Psoas muscle (tissue), 8 donors: ENCODE measurements at places on chromosomes 13 and 19.

GRCh38 chr19:38851622-38852230, 1.9 kb upstream of the HNRNPL start:
- H3K27me3 ChIP-seq = no peaks in the 10 kb centered on the region
- peaks cover 4% of the 10 kb centered on the region for H3K36me3 ChIP-seq
- peaks cover 30% of the 10 kb centered on the region for H3K4me1 ChIP-seq
- H3K27ac ChIP-seq = peak overlapping the region; percentile 98
- peak; percentile 96 for DNase-seq

DNA sequence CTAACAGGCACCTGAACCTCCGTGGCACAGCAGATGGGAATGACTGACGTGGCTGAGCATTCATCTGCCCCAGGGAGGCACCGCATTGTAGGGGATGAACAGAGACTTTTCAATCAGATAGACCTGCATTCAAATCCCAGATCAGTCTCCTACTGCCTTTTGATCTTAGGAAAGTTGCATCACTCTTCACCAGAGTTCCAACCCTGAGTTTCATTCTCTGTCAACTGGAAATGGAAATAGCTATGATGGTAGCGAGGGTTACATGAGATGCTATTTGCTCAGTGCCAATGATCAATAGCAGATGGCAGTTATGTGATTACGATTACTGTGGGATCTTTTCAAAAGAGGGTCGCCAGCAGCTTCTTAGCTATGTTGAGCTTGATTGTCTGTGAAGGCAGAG, 189.3 kb upstream of the RFC3 start:
- no peaks in the 10 kb centered on the region for H3K36me3 ChIP-seq
- no peak for DNase-seq
- no peak overlapping the region for H3K27ac ChIP-seq
- H3K27me3 ChIP-seq = no peaks in the 10 kb centered on the region

- peak overlapping the region; percentile 58 for H3K27ac ChIP-seq
- H3K27me3 ChIP-seq = no peaks in the 10 kb centered on the region
- DNase-seq = peak; percentile 65
- no peak overlapping the region for H3K4me3 ChIP-seq
- H3K4me1 ChIP-seq = peaks cover 7% of the 10 kb centered on the region
Observed at GRCh38 chr19:34232566-34233481, 21.5 kb upstream of the GARRE1 start.

- DNase-seq = no peak
- H3K4me1 ChIP-seq = peaks cover 95% of the 10 kb centered on the region
- peak overlapping the region; percentile 95 for H3K27ac ChIP-seq
- peak overlapping the region; percentile 15 for H3K4me3 ChIP-seq
- H3K36me3 ChIP-seq = no peaks in the 10 kb centered on the region
- H3K27me3 ChIP-seq = no peaks in the 10 kb centered on the region
Observed at GRCh38 chr19:38657633-38658222, 10.3 kb downstream of the ACTN4 start.

DNA sequence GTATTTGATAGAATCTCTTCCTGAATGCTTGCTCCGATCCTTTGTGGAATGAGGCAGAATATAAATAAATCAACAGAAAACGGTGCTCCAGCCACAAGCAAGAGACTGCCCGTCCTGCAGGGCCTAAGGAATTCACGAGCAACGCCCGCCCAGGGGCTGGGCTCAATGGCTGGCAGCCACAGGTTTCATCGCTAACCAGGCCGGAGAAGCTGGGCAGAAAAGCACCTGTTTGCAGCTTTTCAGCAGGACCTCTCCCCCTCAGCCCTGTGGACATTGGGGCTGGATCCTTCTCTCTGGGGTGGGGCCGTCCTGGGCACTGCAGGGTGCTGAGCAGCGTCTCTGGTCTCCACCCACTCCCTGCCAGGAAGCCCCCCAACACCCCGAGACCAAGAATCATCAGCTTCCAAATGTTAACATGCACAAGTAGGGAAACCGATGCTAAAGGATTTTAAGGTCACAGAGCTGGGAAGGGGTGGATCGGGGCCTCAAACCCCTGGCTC, 102.5 kb downstream of the GADD45B start:
- no peak for DNase-seq
- no peaks in the 10 kb centered on the region for H3K27me3 ChIP-seq
- H3K36me3 ChIP-seq = no peaks in the 10 kb centered on the region
- H3K4me3 ChIP-seq = peak overlapping the region; percentile 67
- H3K27ac ChIP-seq = peak overlapping the region; percentile 74

GRCh38 chr19:12913011-12913561, 6.0 kb downstream of the SYCE2 start:
- H3K36me3 ChIP-seq = no peaks in the 10 kb centered on the region
- no peaks in the 10 kb centered on the region for H3K27me3 ChIP-seq
- DNase-seq = peak; percentile 65

DNA sequence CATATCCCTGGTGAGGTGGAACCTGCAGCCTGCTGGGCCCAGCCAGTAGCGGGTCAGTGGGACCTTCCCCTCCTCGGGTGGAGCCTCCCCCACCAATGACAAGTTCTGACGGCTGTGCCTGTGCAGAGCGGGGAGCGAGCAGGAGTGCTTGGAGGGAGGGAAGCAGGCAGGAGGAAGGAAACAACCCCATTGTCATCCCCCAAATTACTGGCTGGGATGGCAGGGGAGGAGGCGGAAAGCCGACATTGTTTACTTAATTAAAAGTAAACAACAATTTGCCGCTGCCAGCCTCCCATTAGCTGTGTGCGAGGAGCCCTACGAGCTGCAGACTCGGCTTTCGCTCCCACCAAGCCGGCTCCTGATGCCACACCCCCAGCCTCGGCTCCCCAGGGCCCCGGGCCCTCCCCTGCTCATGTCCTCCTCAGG, 45.5 kb downstream of the LYL1 start:
- no peaks in the 10 kb centered on the region for H3K36me3 ChIP-seq
- H3K27ac ChIP-seq = peak overlapping the region; percentile 81
- no peak for DNase-seq
- H3K4me1 ChIP-seq = peaks cover 99% of the 10 kb centered on the region
- H3K4me3 ChIP-seq = no peak overlapping the region
